ENCODE measurements at places on chromosomes 7 and 10. TPM values are rescaled to one million over a fixed set of nuclear protein-coding genes. Genes with fewer than 3 reads are reported as not detected.

- no peak for DNase-seq
Measured at GRCh38 chr7:5451391-5451790, 27.8 kb upstream of the TNRC18 start.

DNA sequence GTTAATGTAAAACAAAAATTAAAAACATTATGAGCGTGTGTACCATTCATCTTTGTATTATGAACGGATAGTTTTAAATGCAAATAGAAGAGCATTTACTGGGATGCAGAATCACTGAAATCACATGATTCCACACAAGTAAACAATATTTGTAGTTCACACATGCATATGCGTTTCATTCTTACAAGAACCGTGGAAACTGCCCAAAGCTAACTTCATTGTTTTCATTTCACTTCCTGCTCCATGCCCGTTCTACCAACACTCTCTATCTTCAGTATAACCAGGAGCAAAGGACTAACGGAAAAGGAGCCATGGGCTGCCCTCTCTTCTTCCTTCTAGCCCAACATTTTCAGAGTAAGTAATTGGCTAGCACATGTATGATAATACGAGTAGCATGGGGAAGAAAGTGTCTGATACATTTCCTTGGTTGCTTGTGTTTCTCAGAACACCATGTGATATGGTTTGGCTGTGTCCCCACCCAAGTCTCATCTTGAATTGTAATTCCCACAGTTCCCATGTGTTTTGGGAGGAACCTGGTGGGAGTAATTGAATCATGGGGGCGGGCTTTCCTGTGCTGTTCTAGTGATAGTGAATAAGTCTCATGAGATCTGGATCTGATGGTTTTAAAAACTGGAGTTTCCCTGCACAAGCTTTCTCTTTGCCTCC, 38.8 kb downstream of the ZNF783 start:
- no peak for DNase-seq

- no peak for DNase-seq
Measured at GRCh38 chr10:70621503-70622078, 19.1 kb upstream of the PRF1 start.

GRCh38 chr10:107915215-107915610, 750.7 kb upstream of the SORCS1 start:
- DNase-seq = no peak

DNA sequence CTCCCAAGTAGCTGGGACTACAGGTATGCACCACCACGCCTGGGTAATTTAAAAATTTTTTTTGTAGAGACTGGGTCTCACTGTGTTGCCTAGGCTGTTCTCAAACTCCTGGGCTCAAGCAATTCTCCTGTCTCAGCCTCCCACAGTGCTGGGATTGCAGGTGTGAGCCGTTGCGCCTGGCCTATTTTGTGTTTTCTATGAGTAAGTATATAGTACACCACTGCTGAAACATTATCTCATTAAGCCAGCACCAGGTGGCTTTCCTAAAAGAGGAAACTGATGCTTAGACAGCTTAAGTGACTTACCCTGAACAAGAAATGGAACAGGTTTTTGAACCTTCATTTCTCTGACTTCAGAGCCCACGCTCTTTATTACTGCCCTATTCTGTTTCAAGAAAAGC, 7.8 kb upstream of the PTPN12 start:
- DNase-seq = no peak

- DNase-seq = peak; percentile 45
Measured at GRCh38 chr10:46268076-46268881, 18.5 kb upstream of the ANTXRL start.

DNA sequence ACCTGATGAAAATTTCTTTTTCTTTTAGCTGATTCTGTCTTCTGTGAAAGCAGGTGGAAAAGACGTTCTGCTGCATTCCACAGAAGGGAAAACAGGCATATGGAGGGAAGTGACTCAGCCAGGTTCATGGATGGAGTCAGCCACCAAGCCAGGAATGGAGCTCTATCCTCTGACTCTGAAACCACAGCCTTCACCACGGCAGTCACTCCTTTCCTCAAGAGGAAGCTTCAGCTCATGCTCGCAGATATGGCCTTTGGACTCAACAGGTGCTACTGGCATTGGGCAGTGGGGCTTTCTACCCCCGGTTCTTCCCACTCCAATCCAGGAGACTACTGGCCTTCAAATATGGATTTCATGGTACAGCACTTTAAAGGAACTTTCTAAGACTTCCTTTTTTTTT, 11.5 kb upstream of the PLAU start:
- no peak for DNase-seq

- DNase-seq = no peak
Measured at GRCh38 chr7:90262438-90262837, 17.5 kb downstream of the CFAP69 start.

DNA sequence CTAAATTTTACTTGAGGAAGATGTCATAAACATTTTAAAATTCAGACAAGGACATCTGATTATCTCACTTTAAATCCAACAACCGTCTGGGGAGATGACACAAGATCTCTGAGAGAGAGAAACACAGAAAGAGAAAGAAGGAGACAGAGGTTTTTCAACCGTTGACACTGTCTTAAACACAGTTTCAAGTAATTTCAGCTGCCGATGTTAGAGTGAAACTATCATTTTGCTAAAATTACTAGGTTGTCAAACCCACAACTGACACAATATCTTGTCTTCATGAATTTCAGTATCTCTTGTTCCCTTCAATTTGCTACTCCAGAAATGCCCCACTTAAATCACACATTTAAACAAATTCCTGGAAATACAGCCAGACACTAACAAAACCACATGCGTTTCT, 174.8 kb downstream of the RAPGEF5 start:
- DNase-seq = no peak

GRCh38 chr10:133528296-133528844, 1.2 kb downstream of the CYP2E1 start:
- DNase-seq = no peak

GRCh38 chr10:30803892-30804322, 174.4 kb upstream of the LYZL2 start:
- DNase-seq = no peak

- DNase-seq = no peak
Measured at GRCh38 chr7:46468753-46469356, 547.8 kb upstream of the IGFBP3 start.

DNA sequence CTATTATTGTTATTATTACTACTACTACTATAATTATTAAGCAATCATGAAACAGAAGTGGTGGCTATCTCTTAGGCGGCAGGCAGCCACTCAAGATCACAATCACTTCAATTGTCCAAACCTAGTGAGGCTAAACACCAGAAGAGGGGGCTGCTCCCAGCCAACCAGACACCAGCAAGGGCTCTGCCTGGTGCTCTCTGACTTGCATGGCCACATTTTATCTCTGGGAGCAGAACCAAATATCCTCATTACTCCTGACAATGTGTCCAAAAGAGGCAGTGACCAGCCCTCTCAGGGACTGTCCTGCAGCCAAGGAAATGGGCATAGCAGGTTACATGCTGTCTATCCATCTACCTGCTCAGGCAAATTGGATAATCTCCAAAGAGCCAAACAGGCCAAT, 187.4 kb upstream of the PDE1C start:
- no peak for DNase-seq

- DNase-seq = no peak
Measured at GRCh38 chr10:70675496-70676161, 3.3 kb downstream of the ADAMTS14 start.

DNA sequence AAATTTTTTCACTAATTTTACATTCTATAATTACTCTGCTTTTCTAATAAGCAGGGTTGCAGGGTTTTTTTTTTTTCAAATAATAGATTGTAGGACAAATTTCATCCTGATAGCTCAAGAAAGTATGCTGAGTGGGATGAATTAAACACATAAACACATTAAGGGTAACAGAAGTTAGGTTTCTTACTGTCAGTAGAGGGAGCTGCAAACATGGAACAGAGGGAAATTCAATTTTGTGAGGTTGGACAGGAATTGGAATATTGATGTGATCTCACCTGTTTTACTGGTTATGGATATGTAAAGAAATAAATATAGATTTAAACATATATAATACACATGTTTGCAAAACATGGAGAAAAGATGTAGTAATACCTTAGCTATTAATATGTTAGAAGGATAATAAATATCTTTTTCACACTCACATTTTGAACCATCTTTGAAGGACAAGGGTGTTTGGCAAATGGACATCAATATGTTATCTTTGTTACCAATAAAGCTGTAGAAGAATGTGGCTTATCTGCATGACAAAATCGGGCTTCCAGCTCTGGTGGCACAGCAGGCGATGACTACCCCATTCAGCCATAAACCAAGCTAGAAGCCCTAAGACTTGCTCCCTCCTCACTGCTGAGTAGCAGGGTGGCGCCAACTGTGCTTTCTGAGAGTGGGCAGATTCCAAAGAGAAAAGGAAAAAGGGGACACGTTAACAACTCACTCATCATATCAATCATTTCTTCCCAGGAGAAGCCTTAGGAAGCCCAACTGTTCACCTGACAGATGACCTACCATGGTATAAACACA, 1257.4 kb downstream of the GATA3 start:
- no peak for DNase-seq

GRCh38 chr7:135645296-135645904, 16.9 kb upstream of the STMP1 start:
- DNase-seq = no peak

DNA sequence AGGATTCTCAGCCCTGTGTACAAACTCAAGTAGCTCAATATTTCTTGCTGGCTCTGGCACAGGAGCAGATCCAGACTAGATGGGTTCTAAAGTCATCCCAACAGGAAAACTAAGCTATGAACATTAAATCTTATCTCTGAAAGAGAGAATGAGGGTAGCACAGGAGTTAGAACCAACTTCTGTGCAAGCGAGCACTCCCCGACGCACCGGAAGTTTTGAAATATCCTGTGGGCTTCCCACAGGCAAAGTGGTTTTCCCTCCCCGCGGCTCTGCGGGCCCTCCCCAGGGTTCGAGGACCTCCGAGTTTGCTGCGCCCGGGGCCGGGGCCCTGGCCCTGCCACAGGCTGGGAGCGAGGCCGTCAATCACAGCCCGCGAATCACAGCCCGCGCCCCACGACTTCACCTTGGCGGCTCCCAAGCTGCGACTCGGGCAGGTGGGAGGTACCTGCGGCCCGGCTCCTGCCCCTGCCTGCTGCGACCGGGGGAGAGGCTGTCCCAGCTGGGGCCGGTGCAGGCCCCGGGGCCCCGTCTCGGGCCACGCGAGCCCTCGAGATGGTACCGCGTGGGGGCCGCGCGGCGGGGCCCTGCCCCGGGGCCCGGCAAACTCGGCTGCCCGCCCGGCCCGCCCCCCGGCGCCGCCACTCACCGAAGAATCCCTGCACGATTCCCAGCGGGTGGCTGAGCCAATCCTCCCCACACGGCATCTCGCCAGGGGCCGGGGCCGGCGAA, 598 bp downstream of the MCMBP start:
- DNase-seq = peak; percentile 47

Gene TET1
- 0.23 TPM for total RNA-seq

Gene SUN3
- total RNA-seq = not detected

Gene PTF1A
- not detected for total RNA-seq

Gene STEAP1B
- 0.33 TPM for total RNA-seq

Gene WDR86
- total RNA-seq = 0.46 TPM

Gene ACTL6B
- total RNA-seq = not detected

Gene CUBN
- total RNA-seq = 0.14 TPM

Gene PHKG1
- total RNA-seq = 1.9 TPM

Data from activated T-cell treated with anti-CD3 and anti-CD28 coated beads, Interleukin-2, amount 50 U/mL, for 4 hours (primary cell).